ENCODE measurements at places on chromosomes 3 and 15.

- no peaks in the 10 kb centered on the region for H3K36me3 ChIP-seq
- no peak overlapping the region for H3K27ac ChIP-seq
- no peaks in the 10 kb centered on the region for H3K27me3 ChIP-seq
- DNase-seq, result no peak
These were observed 115.8 kb upstream of the ARHGEF3 start for GRCh38 chr3:56917361-56918110.

GRCh38 chr3:188239035-188239434, 85.1 kb downstream of the LPP start:
- H3K4me1 ChIP-seq, result 0 out of 2 replicates have a peak, but pooled peaks cover 1% of the 10 kb centered on the region
- H3K4me3 ChIP-seq, result no peak overlapping the region
- no peak for DNase-seq
- H3K36me3 ChIP-seq, result no peaks in the 10 kb centered on the region

GRCh38 chr3:45210308-45211041, 15.6 kb downstream of the TMEM158 start:
- H3K36me3 ChIP-seq, result no peaks in the 10 kb centered on the region
- H3K4me3 ChIP-seq, result no peak overlapping the region

DNA sequence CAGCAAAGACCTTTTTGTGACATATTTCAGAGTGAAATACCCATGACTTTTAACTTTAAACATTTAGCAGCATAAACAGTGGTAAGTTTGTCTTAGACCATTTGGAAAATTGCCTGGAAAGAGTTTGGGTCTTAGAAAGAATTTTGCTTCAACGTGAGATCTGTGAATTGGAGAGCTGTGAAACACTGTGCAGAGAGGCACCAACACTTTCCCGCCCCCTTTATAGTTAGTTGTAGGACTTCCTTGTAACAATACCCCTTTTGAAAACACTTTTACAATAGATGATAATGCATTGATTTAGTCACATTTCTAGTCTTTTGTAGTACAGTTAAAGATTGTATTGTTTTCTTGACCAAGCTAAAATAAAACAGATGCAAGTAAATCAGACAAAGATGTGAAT, 43.5 kb upstream of the MBNL1 start:
- H3K4me3 ChIP-seq, result no peak overlapping the region
- no peaks in the 10 kb centered on the region for H3K27me3 ChIP-seq
- DNase-seq, result no peak
- no peak overlapping the region for H3K27ac ChIP-seq

DNA sequence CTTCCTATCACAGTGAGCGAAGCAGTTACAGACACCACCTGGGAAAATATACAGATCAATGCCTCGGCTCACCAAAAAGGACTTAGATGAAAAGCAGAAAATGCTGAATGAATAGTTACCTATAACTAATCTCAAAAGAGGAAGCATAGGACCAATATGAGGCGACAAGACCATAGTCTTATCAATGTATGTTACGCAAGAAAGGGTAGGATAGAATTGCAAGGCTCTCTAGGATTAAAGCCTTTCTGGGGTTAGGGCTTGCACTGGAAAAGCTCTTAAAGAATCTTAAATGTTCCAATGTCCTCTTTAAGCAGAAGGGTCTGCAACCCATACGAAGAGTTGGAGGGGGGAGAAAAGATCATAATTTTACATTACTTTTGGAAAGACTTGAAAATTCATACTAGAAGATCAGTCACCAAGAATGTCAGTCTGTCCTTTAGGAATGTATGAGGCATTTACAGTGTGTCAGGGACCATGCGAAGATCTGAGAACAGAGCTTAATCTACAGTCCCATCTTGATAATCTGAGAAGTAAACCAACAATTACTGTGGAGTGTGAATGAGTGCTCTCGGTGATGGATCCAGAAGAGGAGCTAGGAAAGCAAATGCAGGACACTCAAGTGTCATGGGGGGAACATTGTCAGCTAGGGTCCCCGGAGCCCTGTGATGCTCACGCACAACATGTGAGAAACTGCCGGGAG, 185.9 kb downstream of the GREM1 start:
- no peak for DNase-seq
- H3K27me3 ChIP-seq, result no peaks in the 10 kb centered on the region
- H3K27ac ChIP-seq, result no peak overlapping the region

DNA sequence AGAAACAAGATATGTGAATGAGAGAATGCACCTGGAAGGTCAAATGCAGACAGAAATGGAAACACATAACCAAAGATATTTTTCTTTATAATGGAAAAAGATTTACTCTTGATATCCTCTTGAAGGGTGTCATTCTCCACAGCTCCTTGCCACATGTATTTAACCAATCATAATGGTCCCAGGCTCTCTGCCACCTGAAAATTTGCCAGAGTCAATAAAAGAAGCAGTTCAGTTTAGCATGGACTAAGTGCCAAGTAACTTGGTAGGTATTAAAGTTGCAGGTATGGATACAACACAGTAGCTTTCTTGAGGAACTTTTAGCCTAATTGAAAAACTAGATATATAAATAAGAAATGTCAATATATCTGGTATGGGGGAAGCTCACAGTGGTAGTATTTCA, 33.5 kb downstream of the TUSC7 start:
- no peaks in the 10 kb centered on the region for H3K27me3 ChIP-seq
- H3K36me3 ChIP-seq, result no peaks in the 10 kb centered on the region
- DNase-seq, result no peak
- no peak overlapping the region for H3K4me3 ChIP-seq

- no peak overlapping the region for H3K4me3 ChIP-seq
- peaks cover 3% of the 10 kb centered on the region for H3K4me1 ChIP-seq
- no peak overlapping the region for H3K27ac ChIP-seq
- no peaks in the 10 kb centered on the region for H3K27me3 ChIP-seq
These were observed 56.3 kb upstream of the FSTL1 start for GRCh38 chr3:120506828-120507774.

- no peak overlapping the region for H3K27ac ChIP-seq
- 0 out of 2 replicates have a peak, but pooled peaks cover 2% of the 10 kb centered on the region for H3K4me1 ChIP-seq
- H3K4me3 ChIP-seq, result no peak overlapping the region
- no peak for DNase-seq
- no peaks in the 10 kb centered on the region for H3K36me3 ChIP-seq
These were observed 292.9 kb downstream of the TLE3 start for GRCh38 chr15:69804786-69805185.

DNA sequence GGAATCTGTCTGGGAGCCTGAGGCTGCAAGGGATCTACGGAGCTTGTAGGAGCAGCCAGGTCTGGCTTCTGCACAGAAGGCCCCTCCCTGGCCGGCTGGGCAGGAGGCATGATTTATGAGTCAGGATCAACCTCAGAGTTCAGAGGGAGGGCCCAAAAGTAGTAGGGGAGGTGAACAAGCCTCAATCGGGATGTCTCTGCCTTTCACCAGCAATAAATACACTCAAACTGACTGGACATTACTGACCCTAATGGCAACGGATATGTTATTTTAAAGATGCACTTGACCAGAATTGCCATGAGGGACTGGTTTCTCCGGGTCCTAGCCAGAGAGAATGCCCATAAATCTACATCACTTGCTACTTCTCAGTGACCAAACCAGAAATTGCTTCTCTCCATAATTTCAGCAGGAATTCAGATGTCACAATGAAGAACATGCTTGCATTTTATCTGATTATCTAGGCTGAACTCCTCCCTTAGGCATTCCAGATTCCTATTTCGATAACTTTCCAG, 109.6 kb upstream of the LMOD3 start:
- H3K36me3 ChIP-seq, result no peaks in the 10 kb centered on the region
- DNase-seq, result no peak
- no peaks in the 10 kb centered on the region for H3K27me3 ChIP-seq
- H3K4me3 ChIP-seq, result no peak overlapping the region
- H3K27ac ChIP-seq, result no peak overlapping the region

GRCh38 chr3:121941592-121941991, 47.4 kb downstream of the SLC15A2 start:
- no peak overlapping the region for H3K27ac ChIP-seq
- H3K36me3 ChIP-seq, result no peaks in the 10 kb centered on the region
- no peaks in the 10 kb centered on the region for H3K4me1 ChIP-seq
- no peak overlapping the region for H3K4me3 ChIP-seq

DNA sequence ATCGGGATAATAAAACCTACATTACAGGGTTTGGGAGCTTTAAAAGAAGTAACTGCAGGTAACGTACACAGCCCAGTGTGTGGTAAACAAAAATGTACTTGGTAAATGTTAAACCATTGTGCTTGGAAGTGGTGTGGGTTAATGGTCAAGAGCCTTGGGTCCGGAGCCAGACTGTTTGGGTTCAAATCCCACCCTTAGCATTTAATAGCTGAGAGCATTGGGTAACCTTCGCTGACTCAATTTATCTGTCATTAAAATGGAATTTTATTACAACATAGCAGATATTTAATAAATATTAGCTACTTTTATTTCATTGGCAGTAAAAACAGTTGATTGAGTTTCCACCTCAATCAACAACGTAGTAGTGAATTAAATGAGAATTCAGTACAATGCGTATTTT, 1.5 kb downstream of the FSTL1 start:
- H3K4me1 ChIP-seq, result peaks cover 8% of the 10 kb centered on the region
- no peak overlapping the region for H3K27ac ChIP-seq
- no peak overlapping the region for H3K4me3 ChIP-seq
- DNase-seq, result no peak
- H3K36me3 ChIP-seq, result no peaks in the 10 kb centered on the region
- no peaks in the 10 kb centered on the region for H3K27me3 ChIP-seq

DNA sequence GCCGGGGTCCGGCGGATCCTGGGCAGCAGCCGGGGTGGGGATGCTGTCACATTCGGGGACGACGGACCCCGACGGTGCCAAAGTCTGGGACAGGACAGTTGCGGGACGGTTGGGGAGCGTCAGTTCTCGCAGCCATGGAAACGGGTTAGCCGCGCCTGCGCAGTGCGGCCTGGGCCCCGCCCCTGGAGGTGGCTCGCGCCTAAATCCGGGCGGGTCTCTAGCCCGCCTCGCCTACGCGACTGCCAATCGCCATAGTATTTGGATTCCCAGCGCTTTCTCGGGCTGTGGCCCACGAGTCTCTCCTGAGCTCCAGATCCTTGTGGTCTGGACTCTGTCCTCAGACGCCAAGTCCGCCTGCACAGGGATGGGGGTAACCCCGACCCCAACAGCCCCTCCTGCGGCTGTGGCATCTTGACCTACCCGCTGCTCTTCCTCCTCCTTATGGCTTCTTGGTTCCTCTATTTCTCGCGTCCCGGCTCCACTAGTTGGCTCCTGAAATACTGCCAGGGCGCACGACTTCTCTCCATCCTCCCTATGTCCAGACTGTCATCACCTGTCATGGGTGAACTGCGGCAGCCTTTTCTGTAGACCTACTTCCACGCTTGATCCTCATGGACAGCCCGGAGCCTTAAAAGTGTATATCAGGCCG, at the start of gene ZMYND10:
TSS of gene ZMYND10 (minus strand) at position 147 of the 649 bp plus-strand sequence. CDS start 153 bp downstream, outside the sequence.
- peak within 1 kb of the TSS; percentile 14 for H3K4me3 ChIP-seq
- H3K27me3 ChIP-seq, result peaks cover 3% of the 10 kb centered on the region
- no peak for DNase-seq

- H3K36me3 ChIP-seq, result no peaks in the 10 kb centered on the region
- no peak overlapping the region for H3K27ac ChIP-seq
- no peak for DNase-seq
- H3K4me1 ChIP-seq, result no peaks in the 10 kb centered on the region
These were observed 110.8 kb upstream of the ATP11B start for GRCh38 chr3:182682263-182683241.

DNA sequence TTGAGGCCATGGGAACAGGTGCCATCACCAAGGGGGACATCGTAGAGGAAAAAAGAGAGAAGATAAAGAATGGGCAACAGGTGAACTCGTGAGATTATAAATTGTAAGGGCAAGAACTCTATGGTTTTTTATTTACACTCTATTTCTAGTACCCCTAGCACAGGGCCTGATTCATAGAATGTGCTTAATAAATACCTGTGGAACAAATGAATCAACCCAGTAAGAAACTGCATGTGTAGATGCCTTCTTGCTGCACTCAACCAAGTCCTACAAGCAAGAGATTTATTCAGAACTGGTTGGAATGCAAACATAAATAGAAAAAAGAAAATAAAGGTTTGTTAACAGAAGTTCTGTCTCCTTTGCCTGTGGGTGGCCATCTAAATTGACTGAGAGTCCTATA, 18.7 kb upstream of the KPNA1 start:
- H3K36me3 ChIP-seq, result no peaks in the 10 kb centered on the region
- H3K4me3 ChIP-seq, result no peak overlapping the region
- H3K4me1 ChIP-seq, result no peaks in the 10 kb centered on the region
- H3K27me3 ChIP-seq, result no peaks in the 10 kb centered on the region

GRCh38 chr15:96353930-96354730, 23.6 kb downstream of the NR2F2 start:
- DNase-seq, result no peak
- H3K4me1 ChIP-seq, result no peaks in the 10 kb centered on the region
- H3K36me3 ChIP-seq, result no peaks in the 10 kb centered on the region
- no peak overlapping the region for H3K4me3 ChIP-seq
- H3K27ac ChIP-seq, result no peak overlapping the region

DNA sequence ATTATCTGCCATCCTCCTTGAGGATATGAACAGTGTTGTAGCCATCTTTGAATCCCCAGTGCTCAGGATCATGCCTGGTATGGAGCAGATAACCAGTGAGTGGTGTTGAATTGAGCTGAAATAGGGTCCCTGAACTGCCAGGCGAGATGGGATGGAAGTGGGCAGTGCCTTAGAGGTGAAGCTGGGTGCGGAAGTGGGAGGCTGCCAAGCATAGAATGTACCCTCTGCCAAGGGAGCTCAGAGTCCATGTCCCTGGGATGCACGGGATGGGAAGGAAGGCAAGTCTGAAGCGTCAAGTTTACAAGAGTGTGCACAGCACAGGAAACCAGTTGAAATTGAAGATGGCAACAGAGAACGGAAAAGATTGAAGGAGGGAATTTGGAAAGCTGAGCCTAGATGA, 147.0 kb downstream of the CACNA1D start:
- DNase-seq, result no peak
- no peaks in the 10 kb centered on the region for H3K36me3 ChIP-seq
- H3K4me1 ChIP-seq, result no peaks in the 10 kb centered on the region
- no peaks in the 10 kb centered on the region for H3K27me3 ChIP-seq

- H3K27me3 ChIP-seq, result no peaks in the 10 kb centered on the region
- H3K36me3 ChIP-seq, result no peaks in the 10 kb centered on the region
- H3K27ac ChIP-seq, result no peak overlapping the region
- H3K4me1 ChIP-seq, result no peaks in the 10 kb centered on the region
- no peak overlapping the region for H3K4me3 ChIP-seq
- no peak for DNase-seq
These were observed 16.3 kb upstream of the ST3GAL6 start for GRCh38 chr3:98746882-98747281.

DNA sequence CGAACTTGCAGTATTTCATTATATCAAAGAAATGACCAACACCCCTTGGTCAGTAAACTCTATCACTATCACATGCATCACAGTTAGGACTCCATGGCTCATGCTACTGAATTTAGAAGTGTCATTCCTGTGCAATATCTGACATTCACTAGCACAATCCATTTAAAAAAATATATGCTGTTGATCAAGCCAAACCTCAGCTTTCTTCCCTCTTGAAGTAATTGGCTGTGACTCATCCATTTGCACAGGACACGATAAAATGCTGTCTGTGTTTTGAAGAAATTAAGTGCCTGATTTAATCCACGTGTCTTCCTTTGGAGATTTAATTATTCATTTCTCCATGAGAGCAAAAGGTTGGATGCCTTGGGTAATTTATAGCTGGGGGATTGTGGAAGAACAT, 38.9 kb downstream of the CPNE4 start:
- no peak overlapping the region for H3K4me3 ChIP-seq
- H3K27ac ChIP-seq, result no peak overlapping the region
- H3K4me1 ChIP-seq, result peaks cover 4% of the 10 kb centered on the region

GRCh38 chr3:57007521-57008460, 52.7 kb upstream of the SPATA12 start:
- H3K27me3 ChIP-seq, result no peaks in the 10 kb centered on the region
- H3K4me1 ChIP-seq, result no peaks in the 10 kb centered on the region
- no peak overlapping the region for H3K4me3 ChIP-seq
- no peak overlapping the region for H3K27ac ChIP-seq

- H3K36me3 ChIP-seq, result no peaks in the 10 kb centered on the region
- no peaks in the 10 kb centered on the region for H3K27me3 ChIP-seq
- H3K4me1 ChIP-seq, result peaks cover 1% of the 10 kb centered on the region
These were observed 363.7 kb downstream of the MAGI1 start for GRCh38 chr3:65675011-65675410.

Data from iPS DF 6.9 (cell line).